NCI-H526 treated with DMSO at 0.1 percent for 48 hours (cell line): ENCODE measurements at places on chromosomes 12 and 14.

- no peak for DNase-seq
Observed at GRCh38 chr14:28952666-28953065, 186.1 kb downstream of the FOXG1 start.

DNA sequence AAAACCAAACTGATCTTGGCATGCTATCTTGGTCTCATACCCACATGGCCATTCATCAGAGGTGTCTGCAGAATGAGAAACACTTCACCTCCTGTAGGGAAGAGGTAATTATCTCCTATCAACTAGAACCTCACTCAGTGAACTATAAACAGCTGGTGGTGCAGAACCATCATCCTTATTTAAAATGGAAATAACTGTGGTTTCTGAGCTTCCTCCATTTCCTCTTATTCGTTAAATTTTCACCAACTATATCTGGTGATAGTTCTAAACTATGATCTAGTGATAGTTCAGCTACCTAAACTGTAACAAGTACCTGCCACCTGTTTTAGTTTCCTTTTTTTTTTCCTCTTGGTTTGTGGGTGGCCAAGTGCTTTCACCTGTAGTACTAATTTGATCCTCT lies 218.5 kb downstream of the FUT8 start:
- DNase-seq: no peak

DNA sequence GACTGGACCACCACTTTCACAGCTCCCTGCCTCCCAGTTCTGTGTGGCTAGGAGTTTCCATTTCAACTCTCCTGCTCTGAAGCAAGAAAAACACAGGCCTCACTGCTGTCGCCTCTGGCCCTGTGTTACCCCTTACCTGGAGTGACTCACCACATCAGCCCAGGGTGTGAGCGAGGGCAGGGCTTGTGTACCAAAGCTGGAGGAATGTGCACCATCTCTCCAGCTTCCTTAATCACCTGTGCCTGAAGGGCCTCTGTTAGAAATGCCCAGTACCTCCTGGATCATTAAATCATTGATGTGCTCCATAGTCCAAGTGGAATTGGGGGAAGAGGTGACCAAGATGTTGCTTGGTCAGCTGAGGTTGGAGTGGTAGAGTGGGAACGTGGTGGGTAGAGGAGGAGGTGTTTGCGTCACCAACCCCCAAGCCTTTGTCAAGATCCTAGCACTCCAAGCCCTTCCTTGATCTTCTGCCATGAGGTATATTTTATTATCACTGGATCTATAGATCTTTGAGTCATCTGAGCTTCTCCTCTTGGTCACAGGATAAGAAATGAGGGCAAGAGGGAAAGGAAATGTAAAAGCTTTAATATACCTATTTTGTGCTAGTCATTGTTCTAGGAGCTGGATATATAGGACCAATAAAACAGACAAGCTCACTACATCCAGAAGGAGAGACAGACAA lies 51.3 kb downstream of the SSPN start:
- DNase-seq: no peak

DNA sequence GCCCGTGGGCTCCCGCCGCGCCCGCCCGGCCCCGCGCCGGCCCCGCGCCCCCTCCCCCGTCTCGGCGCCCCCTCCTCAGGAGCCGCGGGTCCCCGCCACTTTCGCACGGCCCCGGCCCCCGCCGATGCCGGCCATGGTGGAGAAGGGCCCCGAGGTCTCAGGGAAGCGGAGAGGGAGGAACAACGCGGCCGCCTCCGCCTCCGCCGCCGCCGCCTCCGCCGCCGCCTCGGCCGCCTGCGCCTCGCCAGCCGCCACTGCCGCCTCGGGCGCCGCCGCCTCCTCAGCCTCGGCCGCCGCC lies 263 bp downstream of the RCOR1 start:
- no peak for DNase-seq

- no peak for DNase-seq
Observed at GRCh38 chr14:70392676-70393075, 24.2 kb downstream of the SYNJ2BP start.

DNA sequence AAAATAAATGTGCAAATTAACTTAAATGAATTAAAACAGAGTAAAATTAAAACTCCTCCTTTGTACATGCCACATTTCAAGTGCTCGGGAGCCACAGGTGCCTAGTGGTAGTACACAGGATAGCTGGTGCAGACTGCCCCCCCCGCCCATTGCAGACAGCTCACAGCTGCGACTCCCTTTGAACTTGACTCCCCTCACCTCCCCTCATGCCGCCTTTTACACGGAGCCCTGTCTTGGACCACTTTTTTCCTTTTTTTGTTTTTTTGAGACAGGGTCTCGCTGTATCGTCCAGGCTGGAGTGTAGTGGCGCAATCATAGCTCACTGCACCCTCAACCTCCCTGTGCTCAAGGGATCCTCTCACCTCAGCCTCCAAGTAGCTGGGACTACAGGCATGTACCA lies 11.5 kb downstream of the SETD1B start:
- DNase-seq: no peak

- no peak for DNase-seq
Observed at GRCh38 chr12:94700662-94701061, 50.3 kb upstream of the TMCC3 start.
